A172 (cell line): ENCODE measurements at places on chromosomes 6 and 20. TPM values are rescaled to one million over a fixed set of nuclear protein-coding genes. Genes with fewer than 3 reads are reported as not detected.

GATA5 gene
- 4.7 and 5.5 TPM in 2 replicates for total RNA-seq

ASIP gene
- total RNA-seq, result not detected in 2 replicates

FUCA2 gene
- 88.9 and 95.2 TPM in 2 replicates for total RNA-seq

RSPH9 gene
- total RNA-seq, result not detected in 2 replicates

FAM83B gene
- total RNA-seq, result not detected in 2 replicates

PRR18 gene
- 0.14 and 0.24 TPM in 2 replicates for total RNA-seq

SCGN gene
- not detected in 2 replicates for total RNA-seq

SERINC3 gene
- 88.0 and 103 TPM in 2 replicates for total RNA-seq

CRYBG1 gene
- 24.9 and 45.2 TPM in 2 replicates for total RNA-seq

C20orf144 gene
- total RNA-seq, result 0.05 TPM in 1 of 2 replicates, not detected in the other

TXLNB gene
- 0.17 and 0.22 TPM in 2 replicates for total RNA-seq

CFAP61 gene
- total RNA-seq, result 0.16 and 0.22 TPM in 2 replicates
